Cortex of kidney (tissue), 1 donor: ENCODE measurements at places on chromosomes 11 and 22.

- no peak for DNase-seq
Measured at GRCh38 chr11:61488651-61489291, 19.8 kb upstream of the LRRC10B start.

GRCh38 chr11:20934516-20934915 is 265.1 kb downstream of the NELL1 start:
- no peak for DNase-seq

DNA sequence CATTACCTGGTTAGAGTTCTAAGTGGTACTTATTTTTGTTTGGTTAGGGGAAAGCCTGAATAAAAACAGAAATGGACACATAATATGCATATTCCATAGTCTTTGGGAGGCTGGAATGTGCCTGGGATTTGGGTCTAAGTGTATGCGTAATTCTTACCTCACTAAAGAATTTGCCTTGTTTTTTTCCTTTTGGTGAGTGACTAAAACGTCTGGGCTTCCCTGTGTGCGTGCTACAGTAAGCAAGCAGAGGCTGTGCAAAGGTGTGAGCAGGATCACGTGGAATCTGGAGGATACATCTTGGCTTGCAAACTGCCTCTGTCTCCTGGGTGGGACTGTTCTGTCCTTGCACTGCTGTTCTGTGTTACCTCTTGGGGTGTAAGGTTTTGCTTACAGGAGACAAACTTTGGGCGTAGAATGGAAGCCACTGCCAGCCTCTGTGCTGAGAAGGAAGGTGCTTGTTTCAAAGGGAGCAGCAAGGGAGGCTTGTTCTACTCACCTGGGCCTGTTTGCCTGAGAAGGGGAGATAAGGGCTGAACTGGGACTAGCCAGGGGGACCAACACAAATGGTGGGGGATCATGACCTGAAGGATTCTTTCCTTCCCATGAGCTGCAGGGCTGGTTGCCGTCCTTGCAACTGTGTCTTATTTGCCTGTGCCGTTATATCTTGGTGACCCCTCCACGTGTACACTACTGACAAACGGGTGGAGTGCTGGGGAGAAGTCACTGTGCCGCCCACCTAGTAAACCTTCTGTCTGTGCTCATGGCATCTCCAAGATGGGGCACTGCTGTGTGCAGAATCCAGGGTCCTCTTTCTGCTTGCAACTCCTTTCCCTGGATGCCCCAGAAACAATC is 4.5 kb downstream of the NEAT1 start:
- DNase-seq, result no peak

DNA sequence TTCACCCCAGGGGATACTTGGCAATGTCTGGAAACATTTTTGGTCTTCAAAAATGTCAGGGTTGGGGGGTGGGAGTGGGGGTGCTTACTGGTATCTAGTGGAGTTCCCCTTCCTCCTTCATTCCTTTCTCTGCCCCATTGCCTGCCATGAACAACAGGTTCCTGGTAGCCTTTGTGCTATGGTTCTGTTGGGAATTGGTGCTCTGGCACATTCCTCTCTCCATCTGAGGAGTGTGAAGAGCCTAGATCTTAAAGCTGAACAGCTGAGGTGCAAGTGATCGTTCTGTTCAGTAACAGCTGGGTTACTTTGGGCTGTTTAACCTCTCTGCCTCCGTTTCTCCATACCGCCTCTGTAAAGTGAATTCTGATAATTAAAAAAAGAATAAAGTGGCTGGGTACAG is 64.3 kb downstream of the C22orf31 start:
- DNase-seq, result no peak

DNA sequence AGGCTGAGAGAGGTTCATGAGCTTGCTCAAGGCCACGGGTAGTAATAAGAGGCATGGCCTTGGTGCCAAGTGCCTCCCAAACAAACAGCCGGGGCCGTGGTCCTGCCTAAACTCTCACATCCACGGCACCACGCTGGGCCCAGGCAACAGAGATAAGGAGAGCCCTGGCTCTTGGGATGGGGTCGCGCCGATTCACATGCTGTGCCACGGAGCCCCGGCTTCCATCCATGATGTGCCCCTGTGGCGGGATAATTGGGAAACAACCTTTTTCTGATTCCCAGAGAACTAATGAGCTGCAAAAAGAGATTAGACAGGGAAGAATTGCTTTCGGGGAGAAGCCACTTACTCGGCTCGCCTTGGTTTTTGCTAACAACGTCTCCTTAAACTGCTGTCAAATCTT is 22.0 kb downstream of the TP53AIP1 start:
- no peak for DNase-seq

- DNase-seq, result no peak
Measured at GRCh38 chr11:8777907-8778767, 95.5 kb downstream of the RPL27A start.

- no peak for DNase-seq
Measured at GRCh38 chr11:23976841-23977271, 520.0 kb upstream of the LUZP2 start.

- no peak for DNase-seq
Measured at GRCh38 chr11:123578778-123579481, 75.5 kb downstream of the SCN3B start.

DNA sequence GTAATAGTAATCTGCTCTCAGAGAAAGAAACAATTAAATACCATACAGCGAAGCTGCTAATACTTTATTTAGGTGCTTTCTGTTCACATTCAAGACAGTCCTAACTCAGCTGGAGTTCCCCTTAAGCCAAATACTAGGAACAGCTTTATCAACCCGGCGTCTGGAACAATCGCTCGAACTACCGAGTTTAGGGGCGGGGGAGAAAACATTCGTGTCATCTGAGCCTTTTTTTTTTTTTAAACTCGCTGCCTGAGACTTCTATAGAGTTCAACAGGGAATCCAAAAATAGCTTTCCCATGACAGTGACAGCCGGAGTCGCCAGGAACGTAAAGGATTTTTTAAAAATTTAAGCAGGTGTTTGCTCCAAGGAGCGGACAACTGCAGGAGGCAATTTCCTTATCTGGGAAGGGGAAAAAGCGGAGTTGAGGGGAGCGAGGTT is 852 bp downstream of the TRAF6 start:
- DNase-seq, result no peak

DNA sequence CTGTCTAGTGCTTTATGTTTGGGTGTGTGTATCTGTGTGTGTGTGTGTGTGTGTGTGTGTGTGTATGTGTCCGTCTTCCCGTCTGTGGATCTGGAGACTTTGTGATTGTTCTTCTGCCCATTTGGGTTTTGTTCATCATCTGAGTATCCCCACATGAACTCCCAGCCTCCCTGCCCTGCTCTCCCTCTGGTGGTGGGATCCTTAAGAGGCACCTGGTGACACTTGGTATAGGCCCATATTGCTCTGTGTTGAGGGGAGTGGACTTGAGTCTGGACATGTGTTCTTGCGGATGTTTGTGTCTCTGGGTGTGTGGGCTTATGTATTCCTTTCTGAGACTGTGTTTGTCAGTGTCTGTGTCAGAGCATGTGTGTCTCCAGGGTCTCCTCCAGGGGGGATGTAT is 15.3 kb downstream of the RCOR2 start:
- DNase-seq, result no peak

GRCh38 chr11:134332189-134332631 is 422 bp downstream of the GLB1L2 start:
- no peak for DNase-seq

GRCh38 chr11:82924522-82925224 is 23.1 kb downstream of the DDIAS start:
- no peak for DNase-seq

DNA sequence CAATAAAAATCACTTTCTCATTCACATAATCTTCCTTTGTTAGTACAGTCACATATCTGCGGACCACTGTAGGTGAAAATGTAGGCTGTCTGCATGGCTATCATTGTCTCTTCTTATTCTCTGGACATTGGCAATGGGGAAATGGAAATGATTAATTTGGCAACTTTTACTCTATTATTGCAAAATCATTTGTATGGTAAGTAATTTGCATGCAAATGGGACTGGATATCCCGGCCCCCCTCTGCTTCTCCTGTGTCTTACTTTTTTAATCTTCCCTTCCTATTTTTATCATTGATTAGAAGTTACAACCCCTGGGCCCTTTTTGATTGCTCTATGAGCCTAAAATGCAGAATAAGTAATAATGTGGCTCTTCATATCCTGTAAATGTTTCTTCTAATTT is 6.0 kb downstream of the GRK3 start:
- DNase-seq, result no peak

DNA sequence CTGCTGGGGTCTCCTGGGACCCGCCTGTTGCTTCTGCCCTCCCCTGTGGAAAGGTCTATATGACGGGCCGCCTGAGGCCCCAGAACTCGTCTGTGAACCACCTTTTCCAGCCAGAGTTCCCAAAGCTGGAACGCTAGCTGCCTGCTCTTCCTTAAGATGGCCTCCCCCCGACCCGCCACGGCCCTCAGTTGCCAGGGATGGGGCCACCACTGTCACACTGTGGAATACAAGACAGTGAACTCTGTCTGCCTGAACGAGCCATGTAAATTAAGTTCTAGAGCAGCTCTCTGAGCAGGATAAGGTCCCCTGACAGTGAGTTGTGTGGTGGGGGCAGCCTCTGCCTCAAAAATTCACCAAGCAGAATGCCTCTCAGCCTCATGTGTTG is 10.3 kb downstream of the CHADL start:
- DNase-seq, result no peak

- no peak for DNase-seq
Measured at GRCh38 chr22:35170716-35171697, 86.3 kb upstream of the HMGXB4 start.

GRCh38 chr11:104524254-104524653 is 360.3 kb upstream of the PDGFD start:
- no peak for DNase-seq

GRCh38 chr11:44930588-44931302 is 19.9 kb downstream of the TP53I11 start:
- DNase-seq, result no peak

- no peak for DNase-seq
Measured at GRCh38 chr11:2092956-2093412, 46.2 kb downstream of the IGF2 start.

DNA sequence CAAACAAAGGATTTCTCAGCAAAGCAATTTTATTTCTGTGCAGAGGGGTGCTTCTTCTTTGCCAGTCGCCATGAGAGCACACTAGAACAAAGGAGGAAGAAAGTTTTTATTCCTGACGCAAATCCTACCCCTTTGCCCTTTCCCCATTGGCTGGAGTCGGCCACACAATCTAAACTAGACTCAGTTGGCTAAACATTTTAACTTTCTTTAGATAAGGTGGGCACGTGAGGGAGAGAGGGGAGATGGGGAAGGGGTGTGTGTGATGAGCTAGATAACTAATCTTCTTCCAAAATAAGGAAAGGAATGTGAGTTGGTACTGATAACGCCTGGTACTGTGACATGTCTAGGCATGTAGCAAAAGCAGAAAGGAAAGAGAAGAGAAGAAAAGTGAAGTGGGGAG is 626 bp downstream of the TRIM22 start:
- DNase-seq, result no peak

DNA sequence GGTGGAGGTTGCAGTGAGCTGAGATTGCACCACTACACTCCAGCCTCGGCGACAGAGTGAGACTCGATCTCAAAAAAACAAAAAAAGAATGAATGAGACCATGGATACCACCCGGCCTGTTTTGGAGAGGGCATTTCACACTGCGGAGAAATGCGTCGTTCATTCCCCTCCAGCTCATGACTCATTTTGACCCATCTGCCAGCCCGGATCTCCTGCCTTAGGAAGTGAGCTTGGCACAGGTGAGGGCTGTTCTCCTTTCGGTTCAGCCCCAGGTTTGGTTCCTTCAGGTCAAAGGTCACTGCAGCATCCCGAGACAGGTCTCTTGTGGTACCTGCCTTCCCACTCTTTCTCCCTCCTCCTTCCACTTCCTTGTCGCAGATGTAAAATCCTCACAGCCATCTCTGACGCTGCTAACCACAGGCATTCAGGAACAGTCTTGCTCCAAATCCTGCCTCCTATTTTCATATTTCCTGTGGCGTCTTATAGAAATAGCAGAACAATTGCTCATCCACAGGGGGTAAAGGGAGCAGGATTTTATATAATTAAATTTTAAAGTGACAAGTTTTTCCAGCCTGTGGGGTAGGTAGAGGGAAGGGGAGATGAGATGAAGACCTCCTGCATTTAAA is 517.9 kb downstream of the NTM start:
- DNase-seq, result no peak

DNA sequence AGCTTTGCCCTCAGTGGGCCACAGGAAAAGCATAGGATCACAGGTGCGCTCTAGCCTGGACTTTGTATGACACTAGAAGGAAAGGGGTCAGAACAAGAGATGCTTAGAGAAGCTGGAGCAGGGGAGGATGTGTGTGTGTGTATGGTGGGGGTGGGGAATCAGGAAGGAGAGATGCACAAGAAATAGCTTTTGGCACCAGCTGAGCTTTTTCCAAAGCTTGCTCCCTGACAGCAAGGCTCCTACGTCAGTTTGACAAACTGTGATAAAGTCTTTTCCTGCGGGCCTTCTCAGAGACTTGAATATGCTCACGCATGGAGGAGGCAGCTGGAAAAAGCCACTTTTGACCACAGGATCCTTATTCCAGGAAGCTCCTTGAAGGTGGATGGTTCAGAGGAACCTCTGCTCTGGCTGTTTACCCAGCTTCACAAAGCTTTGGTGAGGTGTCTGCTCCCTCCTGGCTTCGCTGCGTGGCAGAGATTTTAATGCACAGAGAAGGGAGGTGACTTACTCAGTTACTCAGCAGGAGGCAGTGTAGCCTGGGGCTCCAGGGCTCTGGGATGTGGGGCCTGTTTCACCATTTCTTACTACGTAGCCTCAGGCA is 3.9 kb downstream of the CDC42EP1 start:
- no peak for DNase-seq

- no peak for DNase-seq
Measured at GRCh38 chr11:129865701-129866100, 29.7 kb downstream of the NFRKB start.

DNA sequence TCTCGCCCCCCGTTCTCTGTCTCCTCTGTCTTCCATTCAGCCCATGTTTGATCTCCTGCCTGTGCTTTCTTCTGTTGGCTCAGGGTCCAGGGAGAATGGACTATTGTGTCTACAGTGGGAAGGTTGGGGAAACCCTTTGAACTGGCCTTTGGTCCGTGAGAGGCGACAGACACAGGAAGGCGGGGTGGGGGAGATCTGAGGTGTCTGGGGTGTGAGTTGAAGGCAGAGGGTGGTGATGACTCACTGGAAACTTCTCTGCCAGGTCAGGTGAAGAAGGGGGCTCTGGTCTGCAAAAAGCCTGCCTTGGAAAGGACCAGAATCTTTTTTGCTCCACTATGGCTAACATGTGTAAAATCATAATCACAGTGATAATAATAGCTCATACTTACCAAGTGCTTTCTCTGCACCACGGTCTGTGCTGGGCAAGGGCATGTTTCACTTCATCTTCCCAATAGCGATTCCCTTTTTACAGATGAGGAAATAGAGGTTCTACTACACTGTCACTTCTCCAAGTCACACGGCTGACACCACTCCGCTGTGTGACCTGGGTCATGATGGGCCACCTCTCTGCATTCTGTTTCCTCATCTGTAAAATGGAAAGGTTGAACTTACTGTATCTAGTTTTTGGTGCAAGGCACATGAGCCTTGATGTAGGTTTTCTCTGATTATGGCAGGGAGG is 99.8 kb upstream of the ALX4 start:
- DNase-seq, result no peak

DNA sequence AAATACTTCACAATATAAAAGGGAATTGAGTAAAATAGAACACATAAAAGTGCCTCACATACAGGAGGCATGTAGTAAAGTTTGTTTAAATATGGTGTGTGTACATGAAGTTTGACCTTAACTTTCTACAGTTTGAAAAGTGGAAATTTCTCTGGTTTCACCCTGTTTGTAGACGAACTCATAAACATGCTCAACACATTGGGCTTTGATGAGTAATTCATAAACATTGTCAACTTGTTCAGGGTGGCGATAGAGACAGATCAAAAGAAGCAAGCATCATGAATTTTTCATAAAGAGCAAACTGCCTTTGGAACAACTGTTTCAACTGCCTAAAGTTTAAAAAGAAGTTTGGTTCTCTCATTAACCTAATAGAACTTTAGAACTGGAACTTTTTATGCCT is 9.1 kb downstream of the SLN start:
- no peak for DNase-seq
